ENCODE measurements at places on chromosomes 1 and 21.

DNA sequence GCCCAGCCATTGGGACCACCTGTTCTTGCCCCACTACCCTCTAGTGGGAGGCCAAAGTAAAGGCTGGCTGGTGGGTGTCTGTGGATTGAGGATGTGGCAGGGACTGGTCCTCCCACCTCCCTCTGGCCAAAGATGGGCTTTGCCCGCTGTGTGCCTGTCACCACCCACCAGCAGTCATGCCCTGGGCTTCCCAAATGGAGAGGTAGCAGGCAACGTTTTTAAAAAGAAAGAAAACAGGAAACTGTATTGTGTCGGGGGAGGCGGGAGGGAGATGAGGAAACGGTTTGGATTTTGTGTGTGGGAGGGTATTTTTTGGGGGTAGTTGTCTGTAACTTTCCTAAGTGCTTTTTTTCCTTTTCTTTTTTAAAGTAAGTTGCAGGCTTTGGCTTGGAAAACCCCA, 30.1 kb downstream of the SZRD1 start:
- DNase-seq, result no peak

- DNase-seq, result no peak
Observed at GRCh38 chr1:15757016-15757543, 1.5 kb upstream of the FBLIM1 start.

- peak; percentile 63 for DNase-seq
Observed at GRCh38 chr1:201614262-201615015, 75.5 kb downstream of the NAV1 start.

- DNase-seq, result no peak
Observed at GRCh38 chr1:89922911-89923310, 72.0 kb upstream of the ZNF326 start.

- no peak for DNase-seq
Observed at GRCh38 chr1:209168204-209168603, 415.3 kb upstream of the CAMK1G start.

DNA sequence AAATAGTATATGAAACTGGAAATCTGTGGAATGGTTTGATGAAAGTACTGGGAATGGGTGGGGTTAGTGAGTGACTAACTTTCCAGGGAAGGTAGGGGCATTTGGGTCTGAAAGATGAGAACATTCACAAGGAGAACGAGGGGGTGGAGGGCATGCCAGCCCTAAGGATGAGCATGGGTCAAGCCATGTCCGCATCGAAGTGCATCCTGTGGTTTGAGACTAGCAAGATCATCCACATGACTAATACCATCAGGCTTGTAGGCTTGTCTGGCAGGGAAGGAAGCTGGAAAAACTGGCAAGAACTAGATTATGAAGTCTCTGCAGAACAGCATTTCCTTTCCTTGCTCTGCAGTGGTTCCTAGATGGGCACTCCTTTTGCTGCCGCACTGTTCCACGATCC, 70.4 kb upstream of the UBE2U start:
- DNase-seq, result no peak

DNA sequence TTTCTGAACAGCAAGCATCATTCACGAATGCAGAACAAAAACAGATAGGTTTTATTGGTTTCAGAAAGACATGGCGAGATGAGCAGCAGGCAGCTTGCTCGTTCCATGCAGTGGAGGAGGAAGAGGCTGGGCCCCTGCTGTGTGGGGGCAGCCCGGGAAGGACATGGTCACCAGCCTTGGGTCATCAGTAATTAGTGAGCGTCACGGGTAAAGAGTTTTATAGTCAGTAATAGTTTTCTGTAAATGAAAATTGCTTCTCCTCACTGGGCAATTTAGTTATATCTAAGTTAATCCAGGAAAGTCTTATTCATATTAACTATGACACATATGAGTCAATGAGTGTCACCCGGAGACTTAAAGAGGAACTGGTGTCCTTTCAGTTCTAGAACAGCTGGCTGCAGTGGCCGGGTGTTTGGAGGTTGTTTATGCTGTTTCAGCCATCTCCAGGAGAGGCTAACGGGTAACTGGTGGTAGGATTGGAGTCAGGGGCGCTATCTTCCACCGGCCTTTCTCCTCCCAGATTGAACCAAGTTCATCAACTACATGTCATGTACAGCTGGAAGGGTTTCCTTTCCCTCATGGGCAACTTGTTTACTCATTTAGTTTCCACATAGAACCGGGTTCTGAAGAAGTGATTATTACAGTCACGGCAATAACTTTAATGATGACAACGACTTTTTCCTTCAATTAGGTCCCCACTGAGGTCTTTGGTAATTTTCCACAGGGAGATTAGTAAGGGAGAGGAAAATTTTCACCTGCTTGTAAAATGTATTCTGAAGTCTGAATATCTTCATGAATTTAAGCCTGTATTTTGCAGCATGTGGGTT, 34.6 kb upstream of the SLC45A1 start:
- peak; percentile 34 for DNase-seq

- DNase-seq, result no peak
Observed at GRCh38 chr1:100023482-100023881, 53.7 kb downstream of the SLC35A3 start.

- no peak for DNase-seq
Observed at GRCh38 chr1:193251950-193252349, 65.5 kb upstream of the B3GALT2 start.

DNA sequence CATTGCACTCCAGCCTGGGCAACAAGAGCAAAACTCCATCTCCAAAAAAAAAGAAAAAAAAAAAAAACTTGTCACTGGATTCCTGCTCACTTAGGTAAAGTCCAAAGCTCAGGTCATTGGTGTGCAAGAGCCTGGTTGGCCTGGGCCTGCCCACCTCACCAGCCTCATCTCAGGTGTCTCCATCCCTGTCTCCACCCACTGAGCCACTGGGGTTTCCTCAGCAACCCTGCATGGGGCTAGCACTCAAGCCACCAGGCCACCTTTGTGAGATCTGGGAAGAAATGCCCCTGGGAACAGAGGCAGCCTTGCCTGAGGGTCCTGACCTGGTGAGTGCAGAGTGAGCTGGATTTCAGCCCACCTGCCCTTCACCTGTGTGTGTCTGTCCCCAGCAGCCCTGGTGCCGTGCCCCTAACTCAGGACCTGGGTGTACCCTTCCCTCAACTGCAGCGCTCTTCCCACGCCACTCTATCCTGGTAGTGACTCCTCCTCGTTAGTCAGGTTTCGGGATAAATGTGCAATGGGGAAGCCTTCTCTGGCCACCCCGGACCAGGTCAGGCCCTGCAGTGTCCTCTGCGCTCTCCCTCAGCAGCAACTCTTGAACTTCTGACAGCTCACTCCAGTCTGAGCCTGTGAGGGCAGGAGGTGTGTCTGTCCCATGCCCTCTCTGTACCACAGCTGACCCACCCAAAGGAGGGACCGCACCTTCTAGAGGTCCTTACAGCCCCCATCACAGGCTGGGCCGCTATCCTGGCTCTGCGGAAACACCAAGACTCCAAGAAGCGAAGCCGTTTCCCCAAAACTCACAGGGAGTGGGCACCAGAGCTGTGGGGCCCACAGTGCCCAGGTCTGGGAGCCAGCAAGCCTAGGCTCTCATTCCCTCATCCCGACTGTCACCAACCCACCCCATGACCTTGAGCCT, 3.3 kb downstream of the PDZK1IP1 start:
- no peak for DNase-seq

DNA sequence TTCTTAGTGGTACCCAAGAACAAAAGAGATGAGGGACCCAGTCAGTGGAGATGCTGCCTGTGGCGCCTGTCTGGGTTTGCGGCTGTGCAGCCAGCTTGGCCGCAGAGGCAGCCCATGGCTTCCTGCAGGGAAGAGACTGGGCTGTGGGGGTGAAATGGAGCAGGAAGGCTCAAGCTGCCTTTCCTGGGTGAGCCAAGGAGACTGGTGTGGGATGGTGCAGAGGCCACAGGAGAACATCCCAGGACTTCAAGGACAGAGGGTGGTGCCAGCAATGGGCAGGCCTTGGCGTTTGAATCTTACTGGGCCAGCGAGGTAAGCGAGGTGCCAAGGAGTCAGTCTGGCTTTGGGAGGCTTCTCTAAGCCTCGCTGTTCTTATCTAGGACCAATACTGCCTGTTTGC, 26.4 kb downstream of the KCNA10 start:
- no peak for DNase-seq

DNA sequence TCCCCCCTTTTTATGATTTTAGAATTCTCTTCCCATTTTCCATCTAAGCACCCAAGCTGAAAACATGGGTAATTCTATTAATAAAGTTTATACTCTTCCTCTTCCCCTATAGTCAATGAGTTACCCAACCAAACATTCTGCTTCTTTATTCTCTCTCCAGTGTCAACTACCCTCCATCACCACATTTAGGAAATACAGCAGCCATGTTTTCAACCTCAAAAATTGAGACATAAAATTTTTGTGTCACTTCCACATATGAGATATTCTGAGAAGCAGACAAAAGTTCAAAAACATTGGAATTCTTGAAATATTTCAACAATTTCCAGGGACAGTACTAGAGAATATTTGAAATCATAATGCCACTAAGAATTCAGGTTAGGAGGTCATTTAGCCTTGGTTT, 64.8 kb upstream of the ATP1A1 start:
- no peak for DNase-seq

DNA sequence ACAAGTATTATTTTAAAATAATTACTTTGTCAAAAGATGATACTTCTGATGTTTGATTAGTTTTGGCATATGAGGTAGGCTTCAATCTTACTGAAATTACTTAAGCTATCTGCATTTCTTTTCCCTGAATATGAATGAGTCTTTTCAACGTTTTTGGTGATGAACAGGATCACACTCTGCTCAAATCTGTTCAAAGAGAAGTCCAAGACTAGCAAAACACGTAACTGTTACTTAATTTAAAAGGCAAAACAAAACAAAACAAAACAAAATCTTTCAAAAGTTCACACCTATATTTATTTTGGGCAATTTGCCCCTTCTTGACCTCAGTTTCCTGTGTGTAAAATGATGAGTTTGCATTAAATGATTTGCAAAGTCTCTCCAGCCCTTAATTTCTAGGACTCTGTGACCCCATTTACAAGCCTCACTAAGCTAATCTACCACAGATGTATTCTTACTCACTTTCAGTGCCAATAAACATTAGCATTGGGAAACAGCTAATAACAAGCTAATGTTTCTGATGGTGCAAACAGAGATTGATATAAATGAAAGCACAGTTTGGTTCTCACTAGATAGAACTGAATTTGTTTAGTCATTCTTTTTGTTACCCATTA, 865.4 kb downstream of the LTN1 start:
- DNase-seq, result no peak

GRCh38 chr1:224816062-224816461, 113.4 kb upstream of the DNAH14 start:
- no peak for DNase-seq

GRCh38 chr1:67051196-67051595, 2.8 kb downstream of the SLC35D1 start:
- DNase-seq, result no peak
